ENCODE measurements at places on chromosomes 3 and 15.
A peak's percentile ranks its signal among the peaks of the same experiment; 100 is the strongest.

GRCh38 chr3:110015231-110015963 lies 678.1 kb upstream of the DPPA4 start:
- DNase-seq = no peak

- DNase-seq = no peak
Observed at GRCh38 chr3:4429648-4430350, 37.3 kb downstream of the SUMF1 start.

DNA sequence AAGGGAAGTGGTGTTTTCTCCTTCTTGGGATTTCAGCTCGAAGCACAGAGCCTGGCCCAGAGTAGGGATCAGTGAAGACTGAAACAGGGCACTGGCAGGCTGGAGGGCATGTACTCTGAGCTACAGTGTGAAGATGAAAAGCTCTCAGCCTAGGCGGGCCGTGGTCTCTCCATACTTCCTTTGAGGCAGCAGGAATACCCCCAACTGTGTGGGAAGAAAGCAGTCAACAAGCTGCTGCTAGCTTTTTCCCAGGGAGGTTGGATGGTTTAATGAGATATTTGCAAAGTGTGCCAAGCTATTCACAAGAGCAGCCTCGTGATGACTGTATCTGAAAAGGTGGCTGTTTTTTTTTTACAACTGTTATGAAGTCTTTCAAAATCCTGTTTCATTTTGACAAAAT lies 47.2 kb downstream of the NMNAT3 start:
- DNase-seq = no peak

DNA sequence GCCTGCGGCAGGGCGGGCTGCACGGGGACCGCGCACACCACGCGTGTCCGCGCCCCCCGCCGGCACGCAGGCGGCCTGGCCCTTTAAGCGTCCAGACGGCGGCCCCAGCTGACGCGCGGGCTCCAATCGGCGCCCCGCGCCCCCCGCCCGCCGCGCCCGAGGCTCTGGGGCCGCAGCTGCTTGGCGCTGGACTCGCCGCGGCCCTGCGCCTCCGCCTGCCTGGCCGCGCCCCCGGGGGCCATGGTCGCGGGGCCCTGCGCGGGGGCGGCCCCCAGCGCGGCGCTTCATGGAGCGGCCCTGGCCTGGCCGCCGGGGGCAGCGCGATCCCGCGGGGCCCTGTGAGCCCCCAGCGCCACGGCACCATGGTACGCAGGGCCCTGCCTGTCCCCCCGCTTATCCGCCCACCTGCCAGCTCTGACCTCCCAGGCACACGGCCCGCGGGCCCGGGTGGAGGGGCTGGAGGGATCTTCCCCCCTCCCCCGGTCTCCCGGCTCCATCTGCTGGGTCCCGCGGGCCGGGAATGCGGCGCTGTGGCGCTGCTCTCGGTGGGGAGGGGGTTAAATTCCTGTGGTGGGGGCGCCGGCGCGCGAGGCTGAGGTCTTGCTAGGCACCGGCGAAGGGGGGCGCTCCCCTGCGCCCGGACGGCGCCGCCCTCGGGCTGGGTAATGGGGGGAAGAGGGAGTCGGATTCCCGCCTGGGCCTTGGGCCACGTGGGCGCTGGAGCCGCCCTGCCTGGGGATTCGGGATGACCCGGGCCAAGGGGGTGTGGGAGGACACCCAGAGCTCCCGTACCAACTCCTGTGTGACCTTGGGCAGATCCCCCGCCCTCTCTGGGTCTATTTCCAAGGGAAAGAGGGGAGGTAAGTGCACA lies 1.1 kb downstream of the ZBTB47 start:
- peak; percentile 89 for DNase-seq

DNA sequence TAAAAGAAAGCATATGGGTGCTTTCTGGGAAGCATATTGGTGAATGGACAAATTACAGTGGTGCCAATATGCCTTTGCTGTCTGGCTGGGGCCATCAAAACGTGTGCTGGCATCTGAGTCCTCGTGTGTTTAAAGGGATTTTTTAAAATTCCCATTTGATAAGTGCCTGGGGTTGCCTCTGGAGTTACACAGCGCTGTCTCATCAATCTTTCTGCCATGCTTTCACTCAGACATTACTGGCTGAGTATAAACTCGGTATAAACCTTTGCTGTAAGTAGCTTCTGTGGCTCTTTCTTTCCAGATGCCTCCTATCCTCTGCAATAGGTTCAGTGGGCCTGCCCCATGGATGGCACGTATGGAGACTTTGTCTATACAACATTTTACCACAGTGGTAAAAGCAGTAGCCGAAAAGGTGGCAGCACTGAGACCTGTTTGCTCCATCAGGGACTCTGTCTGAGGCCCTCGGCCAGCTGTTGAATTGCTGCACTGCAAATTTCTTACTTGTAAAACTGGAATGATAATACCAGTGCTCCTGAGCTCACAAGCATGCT lies 195.5 kb downstream of the LPP start:
- peak; percentile 59 for DNase-seq

- peak; percentile 61 for DNase-seq
Observed at GRCh38 chr3:139353920-139354556, 10.2 kb downstream of the MRPS22 start.

GRCh38 chr3:4351164-4351855 lies 48.1 kb downstream of the SETMAR start:
- no peak for DNase-seq

- no peak for DNase-seq
Observed at GRCh38 chr15:69530991-69531664, 78.5 kb downstream of the RPLP1 start.

GRCh38 chr3:52442409-52443267 lies 2.3 kb downstream of the SEMA3G start:
- peak; percentile 44 for DNase-seq

Data from islet precursor cell (in vitro differentiated cells).